ENCODE measurements at places on chromosomes 7 and 10.

GRCh38 chr10:68074031-68074774 lies 880 bp downstream of the HERC4 start:
- DNase-seq, result no peak

GRCh38 chr10:96832721-96833219 lies 672 bp downstream of the LCOR start:
- DNase-seq, result peak; percentile 23

DNA sequence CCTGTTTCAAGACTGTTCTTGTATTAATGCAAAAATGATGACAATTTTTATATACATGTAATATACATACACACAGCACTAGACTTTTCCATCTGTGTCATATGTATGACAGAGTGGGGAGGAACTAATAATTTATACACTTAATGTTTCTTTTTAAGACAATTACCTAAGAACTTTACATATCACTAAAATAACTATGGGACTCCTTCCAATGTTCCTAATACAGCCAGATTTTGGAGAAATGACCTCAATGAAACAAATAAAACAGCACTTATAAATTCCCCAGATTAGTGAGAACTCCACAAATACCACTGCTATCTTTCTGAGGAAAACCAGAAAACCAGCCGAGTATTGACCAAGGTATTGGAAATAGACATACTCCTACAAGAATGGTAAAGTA lies 199.4 kb downstream of the ELMO1 start:
- no peak for DNase-seq

DNA sequence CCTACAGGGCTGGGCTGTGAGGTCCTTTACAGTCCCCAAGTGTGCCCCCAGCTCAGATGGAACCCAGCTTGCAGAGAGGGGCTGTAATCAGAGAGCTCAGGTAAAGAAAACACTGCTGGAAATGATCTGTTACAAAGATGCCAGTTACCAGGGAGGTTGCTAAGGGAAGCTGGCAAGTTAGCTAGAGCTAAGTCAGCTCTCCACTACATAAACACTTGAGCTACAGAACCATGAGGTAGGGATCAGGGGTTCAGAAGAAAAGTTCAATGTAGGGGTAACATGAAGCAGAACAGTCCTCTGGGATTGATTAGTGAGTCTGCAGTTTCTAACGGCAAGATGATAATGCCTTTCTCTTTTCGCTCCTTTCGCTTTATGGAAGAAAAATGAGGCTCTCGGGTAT lies 53.1 kb upstream of the TM9SF3 start:
- no peak for DNase-seq

DNA sequence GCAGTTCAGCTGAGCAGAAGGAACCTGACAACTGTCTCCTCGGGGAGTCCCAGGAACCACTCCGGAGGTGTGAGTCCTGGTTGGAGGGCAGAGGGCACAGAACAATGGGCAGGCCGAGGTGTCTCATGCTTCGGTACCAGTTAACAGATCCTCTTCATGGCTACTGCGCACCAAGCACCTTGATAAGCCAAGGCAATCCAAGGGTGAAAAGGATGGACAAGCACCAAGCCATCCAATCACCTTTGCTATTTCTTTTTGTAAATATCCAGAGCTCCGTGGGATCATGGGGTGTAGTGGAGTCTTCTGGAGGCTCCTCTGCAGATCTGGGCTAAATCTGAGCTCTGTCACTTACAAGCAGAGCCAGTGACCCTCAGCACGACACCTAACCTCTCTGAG lies 233.5 kb downstream of the WDR11 start:
- DNase-seq, result no peak

DNA sequence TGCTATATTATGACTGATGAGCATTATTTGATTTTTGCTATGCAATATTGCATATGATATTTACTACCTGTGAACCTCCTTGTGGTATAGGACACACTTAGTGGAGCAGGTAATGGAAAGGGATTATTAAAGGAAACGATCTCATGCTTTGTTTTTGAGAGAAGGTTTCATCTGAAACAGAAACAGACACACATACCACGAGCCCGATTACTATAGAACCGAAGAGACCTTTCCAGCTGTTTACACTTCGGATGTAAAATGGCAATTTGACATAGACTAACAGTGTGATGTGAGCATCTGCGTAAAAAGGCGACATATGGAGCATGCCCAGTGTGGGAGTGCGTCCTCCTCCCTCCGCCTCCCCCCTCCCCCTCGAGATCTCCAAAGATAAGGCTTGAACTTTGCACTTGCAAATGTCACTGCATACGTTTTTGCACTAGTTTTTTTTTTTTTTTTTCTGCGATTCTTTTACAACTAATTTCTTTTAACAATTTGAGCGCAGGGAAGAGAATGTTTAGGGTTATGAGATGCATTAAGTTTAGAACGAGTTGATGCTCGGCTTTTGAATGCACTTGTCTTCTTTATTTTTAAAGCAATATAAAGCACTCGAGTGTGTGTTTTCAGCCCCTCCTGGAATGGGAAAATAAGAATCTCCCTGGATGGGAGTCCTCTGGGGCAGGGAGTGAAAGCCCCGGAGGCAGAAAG lies 251.0 kb downstream of the NSUN6 start:
- no peak for DNase-seq

DNA sequence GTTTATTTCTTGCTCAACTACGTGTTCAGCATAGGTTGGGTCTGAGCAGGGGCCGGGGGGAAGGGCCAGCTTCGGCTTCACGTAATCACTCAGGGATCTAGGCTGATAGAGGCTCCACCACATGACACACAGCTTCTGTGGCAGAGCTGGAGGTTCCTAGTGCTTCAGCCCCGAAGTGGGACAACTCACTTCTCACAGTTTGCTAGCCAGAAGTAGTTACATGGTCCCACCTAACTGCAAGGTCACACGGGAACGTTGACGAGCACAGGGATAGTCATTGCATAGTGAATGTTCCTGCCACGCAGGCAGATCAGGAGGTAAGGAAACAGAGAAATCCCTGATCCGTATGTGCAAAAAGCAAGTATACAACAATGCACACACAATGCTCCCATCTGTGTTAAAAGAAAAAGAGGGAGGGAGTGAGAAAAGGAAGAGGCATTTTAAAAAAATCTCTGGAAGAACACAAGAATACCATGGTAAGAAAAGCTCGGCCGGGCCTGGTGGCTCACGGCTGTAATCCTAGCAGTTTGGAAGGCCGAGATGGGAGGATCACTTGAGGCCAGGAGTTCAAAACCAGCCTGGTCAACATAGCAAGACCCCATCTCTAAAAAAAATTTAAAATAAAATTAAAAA lies 16.9 kb downstream of the SMURF1 start:
- DNase-seq, result no peak

DNA sequence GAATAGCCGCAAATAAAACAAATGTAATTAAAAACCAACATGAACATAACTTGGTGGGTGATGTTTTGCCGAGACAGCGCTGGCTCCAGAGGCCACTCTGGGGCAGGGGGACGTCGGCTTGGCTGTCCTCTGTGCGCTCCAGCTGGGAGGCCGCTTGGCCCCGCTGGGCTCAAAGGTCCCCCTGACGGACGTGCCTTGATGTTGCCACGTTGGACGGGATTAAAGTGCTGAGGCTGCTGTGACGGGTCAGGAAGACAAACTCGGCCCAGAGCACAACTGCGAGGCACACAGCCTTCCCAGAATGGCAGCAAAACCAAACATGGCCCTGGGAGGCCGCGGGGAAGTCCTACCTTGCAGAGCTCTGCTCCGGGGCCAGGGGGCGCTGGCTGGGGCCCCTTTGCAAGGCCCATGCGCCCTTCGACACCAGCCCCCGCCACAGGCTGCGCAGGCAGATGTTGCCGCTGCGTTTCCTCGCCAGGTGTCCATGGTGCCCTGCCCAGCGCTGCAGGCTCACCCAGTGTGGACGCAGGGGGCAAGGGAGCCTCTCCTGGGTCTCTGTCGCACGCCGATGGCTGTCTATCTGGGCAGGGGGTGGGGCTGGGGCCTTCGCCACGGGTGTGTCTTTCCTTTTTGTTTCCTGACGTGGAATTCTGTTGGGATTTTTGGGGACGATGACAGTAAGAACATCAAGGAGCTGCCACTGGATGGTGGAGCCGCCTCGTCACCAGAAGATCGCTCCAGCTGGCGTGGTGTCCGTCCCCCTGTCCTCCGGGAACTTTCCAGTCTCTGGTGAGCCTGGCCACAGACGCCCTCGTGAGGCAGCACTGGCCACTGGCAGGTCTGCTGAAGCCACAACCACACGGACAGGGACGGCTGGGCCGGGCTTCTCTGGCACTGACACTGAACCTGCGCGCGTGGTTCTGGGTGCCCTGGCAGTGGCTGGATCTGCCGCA lies 99.6 kb upstream of the DIP2C start:
- DNase-seq, result no peak

GRCh38 chr10:13840036-13840435 lies 253.3 kb downstream of the PRPF18 start:
- DNase-seq, result no peak

DNA sequence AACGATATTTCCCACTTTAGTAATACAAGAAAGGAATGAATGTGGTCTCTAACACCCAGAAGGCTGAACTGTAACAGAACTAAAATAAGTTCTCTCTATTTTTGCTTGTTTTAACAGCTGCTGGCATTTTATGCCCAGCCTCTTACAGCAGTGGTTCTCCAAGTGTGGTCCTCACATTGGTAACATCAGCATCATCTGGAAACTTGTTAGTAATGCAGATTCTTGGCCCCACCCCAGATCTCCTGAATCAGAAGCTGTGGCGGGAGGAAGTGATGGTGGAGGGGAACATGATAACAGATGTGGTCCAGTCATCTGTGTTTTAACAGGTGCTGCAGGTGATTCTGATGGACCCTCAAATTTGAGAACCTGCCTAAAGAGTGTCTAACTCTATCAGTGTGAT lies 170.1 kb downstream of the TMEM26 start:
- no peak for DNase-seq

DNA sequence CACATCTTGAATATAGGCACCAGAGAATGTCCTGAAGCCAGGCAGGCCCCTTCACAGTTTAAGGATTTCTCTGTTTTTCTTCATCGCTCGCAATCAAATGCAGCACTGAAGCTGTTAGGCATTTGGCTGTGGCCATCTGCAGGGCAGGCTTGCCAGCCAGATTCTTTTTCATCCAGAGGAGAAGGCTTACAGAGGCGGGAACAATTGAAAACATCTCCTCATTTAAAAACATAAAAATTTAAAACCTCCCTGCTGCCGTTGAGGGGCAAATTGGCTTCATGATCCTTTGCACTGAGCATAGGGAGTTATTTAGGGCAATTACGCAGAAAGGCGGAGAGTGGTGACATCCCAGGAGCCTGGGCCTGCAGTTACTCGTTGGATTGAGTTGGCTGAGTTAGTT lies 500.0 kb downstream of the TYW1 start:
- DNase-seq, result no peak

GRCh38 chr10:117364110-117364960 lies 10.9 kb downstream of the PDZD8 start:
- no peak for DNase-seq

GRCh38 chr10:49151481-49151880 lies 17.7 kb upstream of the FAM170B start:
- DNase-seq, result no peak

- DNase-seq, result no peak
Measured at GRCh38 chr7:937856-938484, 16.5 kb downstream of the ADAP1 start.

DNA sequence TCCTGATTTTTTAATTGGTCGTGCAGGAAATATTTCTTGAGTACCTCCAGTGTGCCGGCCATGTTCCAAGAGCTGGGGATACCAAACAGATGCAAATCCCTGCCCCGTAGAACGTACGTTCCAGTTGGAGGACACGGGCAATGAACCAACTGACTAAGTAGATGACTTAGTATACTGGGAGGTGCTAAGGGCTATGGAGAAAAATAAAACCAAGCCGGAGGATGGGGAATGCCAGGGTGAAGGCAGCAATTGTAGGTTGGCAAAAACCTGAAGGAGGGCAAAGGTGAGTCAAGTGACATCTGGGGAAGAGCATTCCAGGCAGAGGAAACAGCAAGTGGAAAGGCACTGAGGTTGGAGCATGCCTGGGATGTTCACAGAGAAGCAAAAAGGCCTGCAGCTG lies 6.8 kb upstream of the VSIR start:
- no peak for DNase-seq

DNA sequence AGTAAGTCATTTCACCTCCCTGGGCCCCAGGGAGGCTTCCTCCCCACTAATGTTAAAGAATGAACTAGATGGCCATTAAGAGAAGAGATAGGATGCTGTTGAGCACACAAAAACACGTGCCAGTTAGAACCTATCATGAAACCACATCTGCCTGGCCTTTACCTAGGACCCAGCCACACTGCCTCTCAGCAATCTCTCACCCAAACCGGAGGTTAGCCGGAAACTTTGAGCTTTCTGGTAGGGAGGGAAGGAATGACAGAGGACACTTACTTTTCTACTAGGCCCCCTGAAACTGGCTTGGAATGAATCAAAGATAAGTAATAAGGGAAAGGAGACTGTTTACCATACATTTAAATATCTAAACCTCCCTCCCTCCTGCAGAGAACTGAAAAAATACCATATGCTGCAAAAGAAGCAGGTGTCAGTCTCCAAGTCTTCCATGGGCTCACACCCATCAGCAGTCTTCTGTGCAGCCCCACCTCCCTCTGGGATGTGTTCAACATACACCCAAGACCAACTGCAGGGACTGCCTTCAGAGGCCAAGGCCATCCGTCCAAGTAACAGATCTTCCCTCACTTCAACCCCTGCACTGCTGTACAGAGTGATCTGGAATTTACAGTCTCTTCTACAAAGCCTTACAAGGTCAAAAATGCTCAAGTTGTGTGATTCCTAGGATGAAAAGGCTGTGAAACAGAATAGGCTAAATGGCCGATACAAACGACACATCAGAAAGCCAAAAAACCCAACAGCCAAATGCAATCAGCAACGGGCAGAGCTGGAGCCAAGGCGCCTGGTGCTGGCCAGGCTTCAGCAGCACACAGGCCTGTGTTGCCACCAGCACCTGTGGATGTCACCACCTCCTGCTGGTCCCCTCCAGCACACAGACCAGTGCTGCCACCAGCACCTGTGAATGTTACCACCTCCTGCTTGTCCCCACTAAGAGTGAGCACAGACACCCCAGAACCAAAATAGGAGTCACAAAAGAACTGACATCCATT lies 42.4 kb downstream of the SORBS1 start:
- DNase-seq, result no peak

DNA sequence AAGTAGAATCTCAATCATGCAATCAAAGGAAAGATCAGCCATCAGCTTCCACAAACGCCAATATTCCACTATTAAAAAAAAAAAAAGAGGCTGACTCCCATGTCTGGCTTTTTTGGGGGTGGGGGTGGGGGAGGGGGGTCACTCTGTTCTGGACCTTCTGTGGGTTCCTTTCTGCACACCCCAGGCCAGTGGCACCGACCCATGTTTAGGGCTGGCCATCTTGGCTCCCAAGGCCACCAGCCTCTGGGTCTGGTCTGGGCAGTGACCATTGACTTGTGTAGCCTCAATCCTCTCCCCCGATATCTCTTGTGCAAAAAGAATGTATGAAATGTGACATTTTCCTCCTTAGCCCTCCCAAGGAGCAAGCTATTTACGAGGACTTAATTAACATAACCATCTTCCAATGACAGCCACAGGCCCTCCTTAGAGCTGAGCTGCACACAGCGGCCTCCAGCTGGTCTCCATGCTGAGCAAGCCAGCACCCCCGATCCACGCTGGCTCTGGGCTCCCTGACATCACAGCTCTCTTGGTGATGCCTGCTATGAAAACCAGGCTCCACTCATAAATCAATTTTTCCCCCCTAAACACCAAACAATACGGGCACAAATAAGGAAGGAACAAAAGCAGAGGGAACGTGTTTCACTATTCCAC lies 100.1 kb downstream of the ZRANB1 start:
- no peak for DNase-seq

Measured in skeletal muscle cell (primary cell).